ENCODE measurements at places on chromosomes 13 and 19. TPM values are rescaled to one million over a fixed set of nuclear protein-coding genes. Genes with fewer than 3 reads are reported as not detected.

- peak; percentile 98 for DNase-seq
- peak overlapping the region; percentile 73 for H3K4me3 ChIP-seq
- H3K27me3 ChIP-seq = no peaks in the 10 kb centered on the region
- peak overlapping the region; percentile 80 for H3K27ac ChIP-seq
- peaks cover 16% of the 10 kb centered on the region for H3K4me1 ChIP-seq
- no peaks in the 10 kb centered on the region for H3K36me3 ChIP-seq
Observed at GRCh38 chr19:6862673-6863078, 24.7 kb upstream of the ADGRE1 start.

- DNase-seq = no peak
- H3K4me3 ChIP-seq = no peak overlapping the region
- H3K4me1 ChIP-seq = peaks cover 46% of the 10 kb centered on the region
Observed at GRCh38 chr13:44298314-44298713, 75.3 kb upstream of the SERP2 start.

DNA sequence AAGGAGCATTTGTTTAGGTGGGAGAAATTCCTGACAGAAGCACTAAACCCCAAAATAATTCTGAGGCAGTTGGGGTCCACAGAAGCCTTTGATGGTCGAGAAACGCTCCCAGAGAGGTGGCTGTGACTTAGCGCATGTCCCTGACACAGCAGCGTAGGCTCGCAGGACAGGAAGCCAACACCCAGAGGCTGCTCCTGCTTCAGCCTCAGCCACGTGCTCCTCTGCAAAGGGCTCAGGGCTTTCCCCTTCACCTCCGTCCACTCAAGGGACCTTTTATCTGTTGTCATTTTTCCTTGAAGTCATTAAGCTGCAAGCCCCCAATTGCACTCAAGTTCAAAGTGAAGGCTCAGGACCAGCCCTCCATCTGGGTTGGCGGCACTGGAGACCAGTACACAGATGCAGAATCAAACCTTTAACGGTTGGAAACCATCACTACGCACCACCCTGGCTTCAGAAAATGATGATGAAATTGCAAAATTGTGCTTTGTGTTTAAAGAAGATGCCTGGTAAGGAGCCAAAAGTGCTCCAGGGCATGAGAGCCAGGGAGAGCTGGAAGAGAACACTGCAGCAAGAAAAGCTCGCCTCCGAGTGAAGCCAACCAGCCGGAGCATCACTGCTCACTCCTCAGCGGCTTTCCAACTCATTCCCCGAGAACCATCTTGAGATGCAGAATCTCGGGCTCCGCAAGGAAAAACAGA lies 219.6 kb downstream of the RAP2A start:
- peaks cover 2% of the 10 kb centered on the region for H3K27me3 ChIP-seq
- H3K4me3 ChIP-seq = no peak overlapping the region
- no peak for DNase-seq
- no peak overlapping the region for H3K27ac ChIP-seq
- H3K36me3 ChIP-seq = no peaks in the 10 kb centered on the region

- H3K36me3 ChIP-seq = no peaks in the 10 kb centered on the region
- DNase-seq = no peak
- no peak overlapping the region for H3K27ac ChIP-seq
- H3K4me3 ChIP-seq = no peak overlapping the region
Observed at GRCh38 chr13:93225610-93226009, 997 bp upstream of the GPC6 start.

HPN gene
- total RNA-seq = not detected

ZFP28 gene
- total RNA-seq = 2.4 TPM

GRCh38 chr13:69423844-69424243 lies 683.8 kb upstream of the ATXN8OS start:
- DNase-seq = no peak
- no peaks in the 10 kb centered on the region for H3K27me3 ChIP-seq
- no peak overlapping the region for H3K27ac ChIP-seq
- no peaks in the 10 kb centered on the region for H3K4me1 ChIP-seq
- H3K36me3 ChIP-seq = no peaks in the 10 kb centered on the region

CD209 gene
- total RNA-seq = not detected

KLK11 gene
- not detected for total RNA-seq

- H3K27ac ChIP-seq = no peak overlapping the region
- H3K27me3 ChIP-seq = no peaks in the 10 kb centered on the region
- no peaks in the 10 kb centered on the region for H3K4me1 ChIP-seq
- no peak overlapping the region for H3K4me3 ChIP-seq
- no peak for DNase-seq
Observed at GRCh38 chr13:47415048-47415447, 518.2 kb upstream of the HTR2A start.

- H3K4me3 ChIP-seq = peak overlapping the region; percentile 48
- H3K4me1 ChIP-seq = peaks cover 5% of the 10 kb centered on the region
- peaks cover 24% of the 10 kb centered on the region for H3K27me3 ChIP-seq
- no peaks in the 10 kb centered on the region for H3K36me3 ChIP-seq
Observed at GRCh38 chr19:30719189-30719998, 347.2 kb downstream of the ZNF536 start.

KLK6 gene
- not detected for total RNA-seq

GRCh38 chr19:55613396-55613795 lies 7.9 kb downstream of the ZNF865 start:
- H3K4me3 ChIP-seq = no peak overlapping the region

PCDH9 gene
- total RNA-seq = 0.10 TPM

ZNF850 gene
- 11.3 TPM for total RNA-seq

DNA sequence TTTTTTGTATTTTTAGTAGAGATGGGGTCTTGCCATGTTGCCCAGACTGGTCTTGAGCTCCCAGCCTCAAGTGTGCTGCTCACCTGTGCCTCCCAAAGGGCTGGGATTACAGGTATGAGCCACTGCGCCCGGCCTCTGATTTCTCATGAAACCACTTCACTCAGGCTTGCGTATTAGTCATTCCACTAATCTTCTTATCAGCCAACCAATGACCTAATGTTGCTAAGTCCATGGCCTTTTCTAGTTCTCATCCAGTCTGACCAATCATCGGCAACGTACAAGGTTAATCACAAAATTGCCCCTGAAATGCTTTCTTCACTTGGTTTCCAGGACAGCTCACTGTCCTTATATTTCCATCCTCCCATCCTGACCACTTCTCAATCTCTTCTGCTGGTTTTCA lies 605.3 kb upstream of the SLC10A2 start:
- no peak for DNase-seq
- no peak overlapping the region for H3K27ac ChIP-seq
- no peaks in the 10 kb centered on the region for H3K27me3 ChIP-seq
- no peaks in the 10 kb centered on the region for H3K36me3 ChIP-seq
- H3K4me3 ChIP-seq = no peak overlapping the region

GRCh38 chr19:1661995-1662394 lies 9.6 kb upstream of the TCF3 start:
- H3K27me3 ChIP-seq = peaks cover 3% of the 10 kb centered on the region
- no peak overlapping the region for H3K27ac ChIP-seq
- no peak for DNase-seq
- no peaks in the 10 kb centered on the region for H3K36me3 ChIP-seq
- H3K4me1 ChIP-seq = peaks cover 5% of the 10 kb centered on the region
- no peak overlapping the region for H3K4me3 ChIP-seq

C2CD4C gene
- total RNA-seq = 0.12 TPM

KLHL1 gene
- total RNA-seq = not detected

ARHGEF1 gene
- total RNA-seq = 246 TPM

DNA sequence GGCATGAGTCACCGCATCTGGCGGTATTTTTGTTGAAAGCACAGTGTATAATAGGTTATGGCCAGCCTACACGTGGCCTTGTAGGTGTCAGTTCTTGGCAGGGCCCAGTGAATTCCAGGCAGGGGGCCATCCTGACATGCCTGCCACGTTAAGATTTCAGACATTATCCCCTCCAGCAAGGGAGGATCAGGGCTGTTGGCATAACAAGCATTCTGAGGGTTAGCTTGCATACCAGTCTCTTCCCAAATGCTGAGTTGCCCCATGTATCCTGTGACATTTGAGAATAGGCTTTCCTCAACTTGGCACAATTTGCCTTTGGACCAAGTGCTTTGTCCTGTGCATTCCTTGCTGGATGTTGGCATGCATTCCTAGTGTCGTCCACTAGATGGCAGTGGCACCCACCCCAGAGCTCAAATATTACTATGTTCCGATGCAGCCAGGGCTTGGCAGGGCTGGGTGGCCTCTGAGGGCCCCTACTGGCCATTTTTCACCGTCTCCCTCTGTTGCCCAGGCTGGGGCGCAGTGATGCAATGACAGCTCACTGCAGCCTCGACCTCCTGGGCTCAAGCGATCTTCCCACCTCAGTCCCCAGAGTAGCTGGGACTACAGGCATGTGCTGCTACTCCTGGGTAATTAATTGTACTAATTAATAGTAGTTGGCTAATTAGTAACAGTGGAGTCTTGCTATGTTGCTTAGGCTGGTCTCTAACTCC lies 31.2 kb downstream of the NLRP12 start:
- peak; percentile 86 for DNase-seq
- H3K4me3 ChIP-seq = no peak overlapping the region

GRCh38 chr13:69180034-69180433 lies 927.6 kb upstream of the ATXN8OS start:
- no peaks in the 10 kb centered on the region for H3K27me3 ChIP-seq
- no peaks in the 10 kb centered on the region for H3K4me1 ChIP-seq
- H3K4me3 ChIP-seq = no peak overlapping the region
- no peaks in the 10 kb centered on the region for H3K36me3 ChIP-seq
- DNase-seq = no peak
- H3K27ac ChIP-seq = no peak overlapping the region

DNA sequence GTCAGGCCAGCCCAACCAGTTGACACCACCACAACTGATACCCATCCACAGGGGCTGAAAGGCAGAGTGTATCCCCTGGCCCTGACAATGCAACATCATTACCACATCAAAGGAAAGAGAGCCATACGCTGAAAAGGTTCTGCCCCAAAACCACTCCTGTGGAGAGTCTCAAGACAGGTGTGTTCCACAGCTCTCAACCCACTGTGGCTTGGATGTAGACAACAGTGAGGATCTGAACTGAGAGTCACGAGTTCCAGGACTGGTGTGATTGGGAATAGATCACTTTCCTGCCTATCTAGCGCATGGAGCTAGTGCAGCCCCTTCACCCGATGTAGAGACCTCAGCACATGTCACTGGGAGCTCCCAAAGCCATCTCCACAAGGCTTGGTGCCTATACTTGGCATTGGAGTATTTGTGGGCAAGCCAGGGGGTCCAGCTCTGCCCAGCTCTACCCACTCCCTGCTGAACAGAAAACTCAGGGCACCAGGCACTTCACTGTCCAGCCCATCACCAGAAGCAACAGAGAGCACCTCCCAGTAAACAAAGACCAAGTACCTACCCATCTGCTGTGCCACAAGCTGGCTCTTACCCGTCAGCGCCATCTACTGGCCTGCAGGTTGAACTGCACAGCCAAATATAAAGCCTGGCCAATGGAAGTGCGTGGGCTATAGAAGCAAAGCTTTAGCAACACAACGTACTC lies 579.5 kb downstream of the UQCRFS1 start:
- H3K27me3 ChIP-seq = no peaks in the 10 kb centered on the region
- no peaks in the 10 kb centered on the region for H3K4me1 ChIP-seq
- H3K4me3 ChIP-seq = no peak overlapping the region
- DNase-seq = peak; percentile 54
- H3K27ac ChIP-seq = no peak overlapping the region

ZNF560 gene
- total RNA-seq = not detected

GNG14 gene
- not detected for total RNA-seq
